ENCODE measurements at places on chromosomes 12 and 14. TPM values are rescaled to one million over a fixed set of nuclear protein-coding genes. Genes with fewer than 3 reads are reported as not detected.

DNA sequence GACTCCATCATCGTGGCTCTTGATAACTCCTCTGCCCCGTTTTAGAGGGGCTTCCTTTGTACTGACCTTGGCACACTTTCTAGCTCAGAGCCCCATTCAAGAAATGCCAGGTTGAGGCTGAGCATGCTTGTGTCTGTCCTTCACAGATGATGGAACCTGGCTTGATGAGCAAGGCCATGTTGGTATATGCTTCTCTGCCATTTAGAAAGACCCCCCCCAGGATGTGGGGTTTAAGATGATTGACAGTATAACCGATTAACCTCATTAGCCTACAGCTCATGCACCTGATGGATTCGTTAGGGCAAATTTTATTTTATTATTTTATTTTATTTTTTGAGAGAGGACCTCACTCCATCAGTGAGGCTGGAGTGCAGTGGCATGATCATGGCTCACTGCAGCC lies 21.0 kb downstream of the BATF start:
- DNase-seq, result no peak
- H3K4me1 ChIP-seq, result peaks cover 5% of the 10 kb centered on the region
- no peak overlapping the region for H3K4me3 ChIP-seq

- no peaks in the 10 kb centered on the region for H3K27me3 ChIP-seq
- H3K4me1 ChIP-seq, result peaks cover 9% of the 10 kb centered on the region
Observed at GRCh38 chr12:31119803-31120211, 46.1 kb downstream of the DDX11 start.

DNA sequence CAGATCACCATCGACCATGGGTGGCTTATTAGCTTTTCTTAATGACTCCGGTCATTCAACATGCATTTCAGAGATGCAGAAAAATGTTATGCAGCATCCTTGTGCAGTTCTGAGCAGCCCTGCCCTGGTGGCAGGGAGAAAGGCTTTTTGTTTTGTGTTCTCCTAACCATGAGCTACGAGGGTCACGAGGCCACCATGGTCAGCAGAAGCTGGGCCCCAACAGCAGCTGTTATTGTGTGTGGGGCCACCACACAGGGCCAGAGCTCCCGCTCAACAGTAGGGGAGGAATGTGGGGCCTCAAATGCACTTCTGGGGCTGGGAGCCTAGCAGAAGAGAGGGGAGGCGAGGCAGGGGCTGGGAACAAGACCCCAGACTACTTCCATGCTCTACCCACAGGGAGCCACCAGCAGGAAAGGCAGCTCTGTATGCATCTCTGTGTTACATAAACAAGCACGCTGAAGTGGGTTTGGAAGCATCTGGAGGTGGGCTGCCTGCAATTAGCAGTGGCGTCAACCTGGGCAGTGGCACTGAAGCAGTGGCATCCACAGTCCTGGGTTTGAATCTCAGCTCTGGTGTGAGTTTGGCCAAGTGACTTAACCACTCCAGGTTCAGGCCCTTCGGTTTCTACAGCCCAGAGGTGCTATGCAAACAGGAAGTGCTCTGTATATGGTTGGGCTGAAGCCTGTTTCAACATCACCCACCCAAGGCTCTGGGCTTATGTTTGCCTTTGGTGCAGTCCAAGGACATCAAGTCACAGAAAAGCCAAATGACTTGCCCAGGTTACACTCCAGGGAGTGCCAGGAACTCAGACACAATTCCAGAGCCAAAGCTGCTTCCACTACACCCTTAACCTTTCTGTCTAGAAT lies 16.3 kb downstream of the GLTP start:
- H3K4me3 ChIP-seq, result no peak overlapping the region
- no peak overlapping the region for H3K27ac ChIP-seq
- H3K36me3 ChIP-seq, result no peaks in the 10 kb centered on the region
- no peak for DNase-seq

Gene CLEC1A
- 1.6 TPM for total RNA-seq

- H3K27ac ChIP-seq, result no peak overlapping the region
- H3K4me1 ChIP-seq, result no peaks in the 10 kb centered on the region
- no peaks in the 10 kb centered on the region for H3K27me3 ChIP-seq
Observed at GRCh38 chr14:65200454-65200853, 98.1 kb upstream of the MAX start.

Gene GALNT9
- not detected for total RNA-seq

Data from psoas muscle (tissue), 8 donors.